ENCODE measurements at places on chromosomes 4 and X.

DNA sequence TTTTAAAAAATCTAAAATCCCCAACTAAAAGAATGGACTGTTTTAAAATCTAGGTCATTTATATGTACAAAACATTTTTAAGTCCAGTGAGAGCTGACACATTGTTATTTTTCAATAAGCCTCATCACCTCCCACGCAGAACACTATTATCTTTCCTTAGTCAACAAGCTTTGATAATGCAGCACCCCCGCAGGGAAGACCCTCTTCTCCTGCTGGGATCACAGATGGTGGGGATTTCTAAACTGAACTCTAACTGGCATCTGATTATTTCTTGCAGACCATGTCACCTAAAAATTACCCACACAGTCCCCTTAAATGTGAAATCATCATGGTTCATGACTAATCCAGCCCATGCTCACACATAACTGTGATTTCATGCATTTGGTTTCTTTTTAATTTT lies 11.6 kb downstream of the SYTL4 start:
- no peak for DNase-seq

DNA sequence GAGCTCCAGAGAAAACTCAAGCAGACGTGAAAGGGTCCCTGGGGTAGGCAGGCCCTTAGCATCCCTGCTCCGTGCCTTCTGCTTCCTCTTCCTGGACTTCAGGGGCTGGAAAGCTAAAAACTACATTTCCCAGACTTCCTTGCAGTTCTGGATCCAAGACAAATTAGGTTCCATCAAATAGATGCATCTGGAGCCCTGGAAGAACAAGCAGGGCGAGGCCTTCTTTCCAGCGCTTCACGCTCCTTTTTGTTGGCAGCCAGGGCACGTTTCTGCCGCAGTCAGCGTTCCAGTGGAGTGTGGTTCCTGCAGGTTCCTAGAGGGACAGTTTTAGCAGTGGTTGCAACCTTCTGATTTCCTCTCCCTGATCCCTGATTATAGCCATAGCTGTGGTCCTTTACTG lies 53.6 kb upstream of the MSX1 start:
- DNase-seq: no peak

- DNase-seq: no peak
Measured at GRCh38 chr4:20987191-20987590, 286.9 kb downstream of the PACRGL start.

- no peak for DNase-seq
Measured at GRCh38 chrX:43003204-43003565, 225.2 kb upstream of the PPP1R2C start.

- no peak for DNase-seq
Measured at GRCh38 chr4:8346838-8347605, 77.5 kb downstream of the HTRA3 start.

GRCh38 chrX:30851449-30851848 lies 37.6 kb downstream of the TAB3 start:
- DNase-seq: no peak

DNA sequence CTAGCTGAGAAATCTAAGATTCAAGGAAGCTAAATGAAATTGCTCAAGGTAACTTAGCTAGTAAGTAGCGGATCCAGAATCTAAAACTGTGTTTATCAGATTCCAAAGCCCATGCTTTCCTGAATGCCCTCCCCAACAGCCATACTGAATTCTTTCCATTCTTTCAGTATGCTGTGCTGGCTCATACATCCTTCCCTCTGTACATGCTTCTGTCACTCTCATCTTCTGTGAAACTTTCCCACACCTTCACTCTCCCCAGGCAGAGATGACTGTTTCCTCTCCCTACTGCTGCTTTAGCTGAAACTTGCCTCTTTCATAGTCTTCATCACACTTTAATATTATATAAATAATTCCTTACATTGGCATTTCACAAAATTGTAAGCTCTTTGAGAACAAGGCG lies 39.3 kb upstream of the SMARCAD1 start:
- DNase-seq: no peak

DNA sequence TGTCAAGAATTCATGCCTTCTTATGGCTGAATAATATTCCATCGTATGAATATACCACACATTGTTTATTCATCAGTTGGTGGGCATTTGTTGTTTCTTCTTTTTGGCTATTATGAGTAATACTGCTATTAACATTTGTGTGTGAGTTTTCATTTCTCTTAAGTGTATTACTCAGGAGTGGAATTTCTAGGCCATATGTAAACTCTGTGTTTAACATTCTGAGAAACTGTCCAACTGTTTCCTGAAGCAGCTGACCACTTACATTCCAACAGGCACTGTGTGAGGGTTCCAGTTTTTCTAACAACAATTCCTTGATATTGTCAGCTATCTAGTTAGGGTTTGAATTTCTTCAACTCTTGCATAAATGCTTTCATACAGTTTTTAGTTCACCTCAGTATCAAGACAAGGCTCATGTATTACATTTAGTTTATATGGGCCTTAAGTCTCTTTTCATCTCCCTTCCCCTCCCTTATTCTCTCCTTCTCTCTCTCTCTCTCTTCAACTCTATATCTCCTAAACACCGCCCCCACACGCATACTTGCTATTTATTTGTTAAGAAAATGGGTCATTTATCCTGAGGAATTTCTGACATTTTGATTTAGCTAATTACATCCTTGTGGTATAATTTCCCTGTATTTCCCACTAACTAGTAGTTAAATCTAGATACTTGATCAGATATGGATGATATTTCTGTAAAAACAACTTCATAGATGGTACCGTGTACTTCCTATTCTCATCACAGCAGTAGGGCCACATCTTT lies 77.4 kb downstream of the WDR19 start:
- no peak for DNase-seq

Measured in CD4-positive, alpha-beta T cell treated with Interleukin-15 for 4 hours (primary cell).